Foreskin keratinocyte (primary cell): ENCODE measurements at places on chromosomes 2 and 18. TPM values are rescaled to one million over a fixed set of nuclear protein-coding genes. Genes with fewer than 3 reads are reported as not detected.

Gene CLEC4F
- not detected in 2 replicates for total RNA-seq

DNA sequence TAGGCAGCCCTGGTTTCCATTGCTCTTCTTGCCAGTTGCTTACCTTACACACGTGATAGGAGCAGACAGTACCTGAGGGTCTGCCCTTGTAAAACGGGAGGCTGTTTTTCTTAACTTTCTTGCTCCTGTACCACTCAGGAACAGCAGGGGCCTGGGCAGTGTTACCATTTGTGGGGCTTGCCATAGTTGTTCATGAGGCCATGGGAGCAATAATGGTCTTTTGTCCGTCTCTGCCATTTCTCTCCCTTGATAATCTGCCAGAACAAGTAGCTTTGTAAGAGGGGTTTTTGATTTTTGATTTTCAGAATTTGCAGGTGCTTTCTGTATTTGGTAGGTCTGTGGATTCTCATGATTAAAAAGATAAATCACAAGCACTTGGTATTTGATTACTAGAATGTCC, 259.0 kb downstream of the PHLPP1 start:
- no peak for DNase-seq

GRCh38 chr2:233448220-233448559, 93.9 kb downstream of the DGKD start:
- DNase-seq = no peak

Gene UCN
- total RNA-seq = 0.14 and 0.31 TPM in 2 replicates

GRCh38 chr2:219388121-219388906, 602 bp upstream of the DNPEP start:
- DNase-seq = peak; percentile 63

DNA sequence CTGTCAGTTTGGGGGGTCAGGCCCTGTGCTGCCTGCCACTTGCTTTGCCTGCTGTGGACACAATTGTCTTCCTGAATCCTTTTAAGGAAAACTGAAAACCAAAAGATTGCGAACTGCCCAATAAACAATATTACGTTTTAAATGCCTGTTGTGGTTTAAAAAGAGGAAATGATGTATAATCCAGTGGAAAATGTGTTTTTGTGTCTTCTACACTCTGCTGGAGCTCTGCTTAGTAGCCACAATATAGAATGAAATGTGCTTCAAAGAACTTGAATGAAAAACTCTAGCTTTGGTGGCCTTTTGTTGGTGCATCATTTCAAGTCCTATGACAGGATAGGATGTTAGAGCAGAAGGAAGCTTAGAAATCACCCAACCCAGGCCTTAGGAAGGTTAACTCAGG, 23.2 kb upstream of the CABYR start:
- no peak for DNase-seq
